ENCODE measurements at places on chromosomes 6 and 20.

- H3K36me3 ChIP-seq = no peaks in the 10 kb centered on the region
- H3K4me1 ChIP-seq = no peaks in the 10 kb centered on the region
- no peak overlapping the region for H3K4me3 ChIP-seq
- no peaks in the 10 kb centered on the region for H3K27me3 ChIP-seq
These were observed 673.1 kb downstream of the HTR1B start for GRCh38 chr6:76790045-76790796.

GRCh38 chr6:2551705-2552104 is 199.0 kb downstream of the MYLK4 start:
- H3K4me3 ChIP-seq = no peak overlapping the region
- H3K4me1 ChIP-seq = no peaks in the 10 kb centered on the region
- no peak overlapping the region for H3K27ac ChIP-seq
- no peak for DNase-seq
- H3K27me3 ChIP-seq = peaks cover 12% of the 10 kb centered on the region

DNA sequence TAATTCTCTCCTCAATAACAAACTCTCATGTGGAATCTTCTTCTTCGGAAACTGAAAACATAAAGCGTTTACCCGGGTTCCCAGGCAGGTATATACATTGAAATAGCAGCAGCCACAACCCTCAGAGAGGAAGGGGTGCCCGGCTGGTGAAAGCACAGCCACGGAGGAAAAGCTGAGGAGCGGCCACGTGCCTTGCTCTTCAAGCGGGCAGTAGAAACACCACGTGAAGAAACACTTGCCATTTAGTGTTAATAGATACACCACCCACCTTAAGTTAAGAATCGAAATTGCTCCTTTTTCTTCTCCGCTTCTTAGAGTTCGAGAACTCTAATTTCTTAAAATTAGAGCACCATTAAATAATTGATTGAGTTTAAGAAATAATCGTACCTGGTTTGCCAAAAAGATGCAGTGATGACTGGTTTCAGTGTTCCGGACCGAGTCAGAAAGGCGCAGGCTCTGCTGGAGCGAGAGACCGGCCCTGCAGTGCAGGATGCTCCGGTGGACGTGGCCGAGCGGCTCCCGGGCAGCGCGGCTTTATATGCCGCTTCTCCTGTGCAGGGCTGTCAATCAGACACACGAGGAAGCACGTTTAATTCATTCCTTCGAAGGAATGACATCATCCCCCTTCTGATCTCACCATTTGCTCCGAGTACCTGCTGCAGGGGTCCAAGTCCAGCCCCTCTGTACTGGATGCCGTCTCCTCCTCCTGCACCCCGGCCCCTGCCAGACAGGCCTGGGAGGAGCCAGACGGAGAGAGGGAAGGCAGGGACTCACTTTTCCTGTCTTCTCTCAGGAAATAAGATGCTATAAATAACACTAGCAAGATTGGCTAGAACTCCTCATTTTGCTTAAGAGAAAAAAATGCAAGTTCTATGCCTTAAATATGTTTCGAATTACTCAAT is at the start of gene THBS2:
Gene THBS2 (minus strand): TSS at position 510 of the 902 bp plus-strand sequence. CDS start 3,062 bp downstream, outside the sequence.
- no peaks in the 10 kb centered on the region for H3K36me3 ChIP-seq
- H3K4me3 ChIP-seq = peak within 1 kb of the TSS; percentile 9
- H3K27me3 ChIP-seq = peaks cover 27% of the 10 kb centered on the region

- H3K27ac ChIP-seq = no peak overlapping the region
- H3K36me3 ChIP-seq = no peaks in the 10 kb centered on the region
- H3K4me3 ChIP-seq = no peak overlapping the region
- H3K27me3 ChIP-seq = peaks cover 11% of the 10 kb centered on the region
- DNase-seq = no peak
- H3K4me1 ChIP-seq = peaks cover 2% of the 10 kb centered on the region
These were observed 211.4 kb upstream of the CDYL start for GRCh38 chr6:4564801-4565271.

GRCh38 chr20:50932691-50933280 is 1.5 kb upstream of the ADNP start:
- peaks cover 17% of the 10 kb centered on the region for H3K36me3 ChIP-seq
- DNase-seq = no peak
- H3K27ac ChIP-seq = peak overlapping the region; percentile 97
- H3K27me3 ChIP-seq = no peaks in the 10 kb centered on the region
- peaks cover 15% of the 10 kb centered on the region for H3K4me1 ChIP-seq

- peaks cover 15% of the 10 kb centered on the region for H3K4me1 ChIP-seq
These were observed 28.4 kb upstream of the PTPN1 start for GRCh38 chr20:50481741-50482140.

DNA sequence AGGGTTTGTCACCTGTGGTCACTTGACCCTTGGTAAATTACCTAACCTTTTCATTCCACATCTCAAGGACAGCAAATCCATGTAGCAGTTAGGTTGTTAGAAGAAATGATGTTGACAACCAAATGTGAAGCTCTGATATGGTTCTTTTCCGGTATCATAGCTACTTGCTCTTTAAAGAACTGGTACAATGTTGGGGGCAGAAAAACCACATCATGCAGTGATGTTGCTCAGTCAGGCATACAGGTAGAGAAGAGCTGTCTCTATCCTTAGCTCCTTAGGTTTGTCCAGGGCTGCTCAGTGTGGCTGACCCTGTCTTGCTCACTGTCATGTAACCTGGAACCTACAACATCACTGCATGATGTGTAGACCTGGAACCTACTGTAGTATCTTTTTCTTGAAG is 135.5 kb downstream of the LRRC1 start:
- no peaks in the 10 kb centered on the region for H3K36me3 ChIP-seq
- no peak overlapping the region for H3K27ac ChIP-seq
- H3K27me3 ChIP-seq = no peaks in the 10 kb centered on the region
- peaks cover 6% of the 10 kb centered on the region for H3K4me1 ChIP-seq

GRCh38 chr20:38441916-38442315 is 6.8 kb upstream of the SNHG17 start:
- H3K27ac ChIP-seq = no peak overlapping the region
- no peaks in the 10 kb centered on the region for H3K36me3 ChIP-seq
- no peak overlapping the region for H3K4me3 ChIP-seq
- no peak for DNase-seq
- H3K27me3 ChIP-seq = peaks cover 3% of the 10 kb centered on the region

GRCh38 chr6:128696691-128697689 is 176.6 kb upstream of the PTPRK start:
- H3K4me3 ChIP-seq = no peak overlapping the region
- no peak overlapping the region for H3K27ac ChIP-seq
- H3K27me3 ChIP-seq = no peaks in the 10 kb centered on the region
- no peaks in the 10 kb centered on the region for H3K4me1 ChIP-seq
- no peaks in the 10 kb centered on the region for H3K36me3 ChIP-seq
- no peak for DNase-seq

- DNase-seq = no peak
- H3K4me3 ChIP-seq = no peak overlapping the region
- no peaks in the 10 kb centered on the region for H3K4me1 ChIP-seq
- peaks cover 4% of the 10 kb centered on the region for H3K36me3 ChIP-seq
- H3K27ac ChIP-seq = no peak overlapping the region
- no peaks in the 10 kb centered on the region for H3K27me3 ChIP-seq
These were observed 20.8 kb downstream of the TMEM14A start for GRCh38 chr6:52691718-52692117.

DNA sequence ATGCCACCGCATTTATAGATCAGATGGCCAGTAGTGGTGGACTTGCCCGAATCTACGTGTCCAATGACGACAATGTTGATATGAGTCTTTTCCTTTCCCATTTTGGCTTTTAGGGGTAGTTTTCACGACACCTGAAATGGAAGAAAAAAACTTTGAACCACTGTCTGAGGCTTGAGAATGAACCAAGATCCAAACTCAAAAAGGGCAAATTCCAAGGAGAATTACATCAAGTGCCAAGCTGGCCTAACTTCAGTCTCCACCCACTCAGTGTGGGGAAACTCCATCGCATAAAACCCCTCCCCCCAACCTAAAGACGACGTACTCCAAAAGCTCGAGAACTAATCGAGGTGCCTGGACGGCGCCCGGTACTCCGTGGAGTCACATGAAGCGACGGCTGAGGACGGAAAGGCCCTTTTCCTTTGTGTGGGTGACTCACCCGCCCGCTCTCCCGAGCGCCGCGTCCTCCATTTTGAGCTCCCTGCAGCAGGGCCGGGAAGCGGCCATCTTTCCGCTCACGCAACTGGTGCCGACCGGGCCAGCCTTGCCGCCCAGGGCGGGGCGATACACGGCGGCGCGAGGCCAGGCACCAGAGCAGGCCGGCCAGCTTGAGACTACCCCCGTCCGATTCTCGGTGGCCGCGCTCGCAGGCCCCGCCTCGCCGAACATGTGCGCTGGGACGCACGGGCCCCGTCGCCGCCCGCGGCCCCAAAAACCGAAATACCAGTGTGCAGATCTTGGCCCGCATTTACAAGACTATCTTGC is 725 bp downstream of the EEF1A1 start:
- H3K4me3 ChIP-seq = peak overlapping the region; percentile 95
- no peaks in the 10 kb centered on the region for H3K27me3 ChIP-seq
- peak; percentile 73 for DNase-seq
- H3K4me1 ChIP-seq = peaks cover 38% of the 10 kb centered on the region
- peaks cover 23% of the 10 kb centered on the region for H3K36me3 ChIP-seq

DNA sequence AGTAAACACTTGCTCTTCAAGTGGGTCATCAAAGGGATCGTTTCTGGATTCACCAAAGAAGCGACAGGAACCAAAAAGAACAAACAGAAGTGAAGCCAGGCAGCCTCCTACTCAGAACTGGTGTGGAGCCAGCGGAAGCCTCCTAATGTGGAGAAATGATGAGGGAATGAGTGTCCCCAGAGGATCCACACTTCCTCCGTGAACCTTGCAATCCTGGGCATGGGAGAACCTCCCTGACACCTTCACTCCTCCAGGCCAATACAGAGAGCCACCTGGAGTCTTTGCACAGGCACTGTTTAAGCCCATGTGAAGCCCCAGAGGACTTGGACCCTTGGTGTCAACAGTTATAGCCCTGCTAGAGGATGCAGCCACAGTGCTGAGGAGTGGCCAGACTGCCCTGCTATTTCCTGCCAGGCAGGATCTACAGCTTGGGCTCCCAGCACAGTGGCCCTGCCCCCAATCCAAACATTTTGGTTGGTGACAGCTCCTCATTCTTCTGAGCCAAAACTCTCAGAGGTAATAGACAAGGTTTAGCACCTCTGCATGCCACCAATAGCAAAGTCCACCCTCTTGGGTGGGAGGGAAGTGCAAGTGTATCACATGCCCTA is 23.2 kb upstream of the SERINC1 start:
- H3K36me3 ChIP-seq = no peaks in the 10 kb centered on the region
- H3K27ac ChIP-seq = no peak overlapping the region
- H3K4me3 ChIP-seq = no peak overlapping the region
- H3K4me1 ChIP-seq = peaks cover 7% of the 10 kb centered on the region
- DNase-seq = no peak

- H3K36me3 ChIP-seq = no peaks in the 10 kb centered on the region
- peaks cover 30% of the 10 kb centered on the region for H3K4me1 ChIP-seq
- H3K27ac ChIP-seq = peak overlapping the region; percentile 83
- peak overlapping the region; percentile 92 for H3K4me3 ChIP-seq
- peak; percentile 54 for DNase-seq
- H3K27me3 ChIP-seq = no peaks in the 10 kb centered on the region
These were observed 619 bp downstream of the RREB1 start for GRCh38 chr6:7108196-7108963.

- H3K36me3 ChIP-seq = no peaks in the 10 kb centered on the region
- no peak for DNase-seq
- no peaks in the 10 kb centered on the region for H3K27me3 ChIP-seq
- H3K4me1 ChIP-seq = no peaks in the 10 kb centered on the region
- H3K4me3 ChIP-seq = no peak overlapping the region
- no peak overlapping the region for H3K27ac ChIP-seq
These were observed 62.0 kb upstream of the BCLAF1 start for GRCh38 chr6:136351518-136352110.

- no peak for DNase-seq
- no peaks in the 10 kb centered on the region for H3K27me3 ChIP-seq
- no peaks in the 10 kb centered on the region for H3K4me1 ChIP-seq
- H3K4me3 ChIP-seq = no peak overlapping the region
- no peak overlapping the region for H3K27ac ChIP-seq
- H3K36me3 ChIP-seq = no peaks in the 10 kb centered on the region
These were observed 139.7 kb upstream of the FLRT3 start for GRCh38 chr20:14477125-14477524.

- H3K4me3 ChIP-seq = no peak overlapping the region
- H3K27me3 ChIP-seq = peaks cover 10% of the 10 kb centered on the region
These were observed 106.3 kb upstream of the NXT1 start for GRCh38 chr20:23244156-23244915.

DNA sequence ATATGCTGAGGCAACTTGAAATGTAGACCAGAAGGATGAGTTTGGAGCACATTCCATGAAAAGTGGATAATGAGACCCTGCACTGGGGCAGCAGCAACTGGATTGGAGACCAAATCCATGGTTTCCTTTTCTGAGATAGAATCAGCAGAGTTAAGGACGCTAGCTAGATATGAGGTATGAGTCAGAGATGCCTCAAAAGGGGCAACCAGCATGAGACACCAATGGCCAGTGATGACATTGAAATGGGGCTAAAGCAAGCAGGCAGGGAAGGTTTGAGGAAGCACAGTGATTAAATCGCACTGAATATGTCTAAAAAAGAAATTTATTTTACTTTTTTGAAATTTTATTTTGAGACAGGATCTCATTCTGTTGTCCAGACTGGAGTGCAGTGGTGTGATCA is 802.4 kb downstream of the TFAP2A start:
- no peak for DNase-seq
- no peak overlapping the region for H3K27ac ChIP-seq
- H3K36me3 ChIP-seq = no peaks in the 10 kb centered on the region
- no peaks in the 10 kb centered on the region for H3K27me3 ChIP-seq

DNA sequence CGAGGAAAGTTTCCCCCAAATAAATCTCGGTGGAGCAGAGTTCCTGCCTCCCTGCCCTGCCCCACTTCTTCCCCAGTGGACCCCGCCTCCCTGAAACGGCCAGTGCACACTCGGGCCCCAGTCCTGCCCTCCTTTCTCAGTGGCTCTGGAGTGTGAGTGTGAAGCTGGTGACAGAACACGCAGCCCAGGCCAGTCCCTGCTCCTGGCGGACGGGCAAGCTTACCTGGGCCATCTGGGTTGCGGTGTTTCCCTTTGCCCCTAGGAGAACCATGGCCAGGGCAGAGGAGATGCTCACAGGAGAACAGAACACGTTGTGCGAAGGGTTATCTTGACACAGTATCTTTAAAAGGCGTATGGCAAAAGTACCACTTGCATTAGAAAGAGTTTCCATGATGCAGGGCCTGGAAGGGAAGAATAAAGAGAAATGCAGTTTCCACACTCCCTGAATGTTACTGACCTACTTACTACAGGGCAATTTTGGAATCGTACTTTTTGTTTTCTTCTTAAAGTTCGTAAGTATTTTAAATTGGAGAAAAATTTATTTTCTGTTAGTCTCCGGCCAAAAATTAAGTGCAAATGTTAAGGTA is 2.8 kb downstream of the SERPINB9 start:
- peaks cover 23% of the 10 kb centered on the region for H3K36me3 ChIP-seq
- H3K27ac ChIP-seq = peak overlapping the region; percentile 96
- H3K4me3 ChIP-seq = peak overlapping the region; percentile 99
- H3K27me3 ChIP-seq = no peaks in the 10 kb centered on the region

GRCh38 chr20:43959079-43959919 is 44.6 kb downstream of the TOX2 start:
- no peaks in the 10 kb centered on the region for H3K27me3 ChIP-seq
- no peak for DNase-seq
- H3K4me3 ChIP-seq = peak overlapping the region; percentile 39
- peaks cover 22% of the 10 kb centered on the region for H3K4me1 ChIP-seq

DNA sequence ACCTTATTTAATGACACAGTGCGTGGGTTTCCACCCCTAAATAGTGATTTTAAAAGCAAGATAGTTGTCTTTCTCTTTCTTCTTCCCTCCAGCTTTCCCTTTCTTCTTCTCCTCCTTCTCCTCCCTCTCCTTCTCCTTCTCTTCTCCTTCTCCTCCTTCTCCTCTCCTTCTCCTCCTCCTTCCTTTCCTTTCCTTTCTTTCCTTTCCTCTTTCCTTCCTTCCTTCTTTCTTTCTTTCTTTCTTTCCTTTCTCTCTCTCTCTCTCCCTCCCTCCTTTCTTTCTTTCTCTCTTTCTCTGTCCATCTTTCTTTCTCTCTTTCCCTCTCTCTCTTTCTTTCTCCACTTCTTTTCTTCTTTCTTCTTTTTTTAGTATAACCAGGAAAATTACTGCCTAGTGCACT is 670.6 kb downstream of the GRIK2 start:
- H3K4me1 ChIP-seq = no peaks in the 10 kb centered on the region
- no peak for DNase-seq

Data from memory B cell (primary cell).